RPMI7951 (cell line): ENCODE measurements at places on chromosomes 3 and 15. TPM values are rescaled to one million over a fixed set of nuclear protein-coding genes. Genes with fewer than 3 reads are reported as not detected.

The CNTN3 gene
- not detected in 2 replicates for total RNA-seq

DNA sequence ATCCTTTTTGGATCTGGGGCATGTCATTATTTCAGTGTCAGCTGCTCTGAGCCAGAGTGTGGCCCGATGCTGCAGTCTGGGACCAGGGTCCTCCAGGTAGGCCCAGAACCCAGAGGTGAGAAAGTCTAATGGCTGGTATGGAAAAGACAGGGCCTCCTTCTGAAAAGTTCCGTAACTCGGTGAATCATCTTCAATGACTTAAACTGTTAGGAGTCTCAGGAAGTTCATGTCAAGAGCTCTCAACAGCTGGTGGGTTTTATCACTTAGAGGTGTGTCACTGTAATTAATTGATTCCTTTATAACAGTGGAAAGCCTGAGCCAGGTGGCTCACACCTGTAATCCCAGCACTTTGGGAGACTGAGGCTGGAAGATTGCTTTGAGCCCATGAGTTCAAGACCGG is 28.5 kb upstream of the PDE8A start:
- no peak for DNase-seq

The WDR49 gene
- 0.12 TPM in 1 of 2 replicates, not detected in the other for total RNA-seq

GRCh38 chr3:55476515-55476914 is 10.6 kb downstream of the WNT5A start:
- peak; percentile 93 for DNase-seq

The GOLGA6A gene
- total RNA-seq, result not detected in 2 replicates

The CPNE4 gene
- total RNA-seq, result 0.48 TPM in 1 of 2 replicates, not detected in the other

- no peak for DNase-seq
Observed at GRCh38 chr3:120854908-120855526, 53.0 kb upstream of the STXBP5L start.

DNA sequence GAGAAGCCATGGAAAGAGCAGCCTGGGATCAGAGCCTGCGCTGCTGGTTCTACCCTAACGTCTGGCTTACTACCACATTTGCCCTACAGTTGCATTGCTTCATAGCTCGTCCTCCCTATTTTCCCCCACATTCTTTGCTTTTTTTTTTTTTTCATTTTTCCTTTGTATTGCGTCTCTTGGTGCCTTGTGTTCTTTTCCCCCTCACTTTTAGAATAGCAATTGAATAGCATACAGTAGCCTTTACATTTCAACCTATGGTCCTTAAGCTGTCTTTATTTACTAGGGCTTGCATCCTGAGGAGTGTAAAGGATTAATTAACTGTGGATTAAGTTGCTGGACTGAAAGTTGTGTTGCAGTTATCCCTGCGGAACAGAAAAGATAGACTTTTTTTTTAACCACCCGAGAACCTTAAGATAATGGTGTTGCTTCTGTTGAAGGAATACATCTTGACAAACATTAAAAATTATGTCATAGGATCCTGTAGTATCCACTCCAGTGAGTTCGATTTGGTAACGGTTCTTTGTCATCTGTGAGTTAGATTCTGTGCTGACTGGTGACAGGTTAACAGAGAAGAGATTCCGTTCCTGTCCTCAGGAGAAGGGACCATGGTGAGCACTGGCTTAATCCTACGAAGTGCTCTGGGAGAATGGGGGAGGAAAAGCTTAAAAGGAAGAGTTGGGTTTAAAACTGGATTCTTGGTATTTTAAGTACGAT is 417.4 kb upstream of the NAALADL2 start:
- DNase-seq, result no peak

The SLC28A1 gene
- not detected in 2 replicates for total RNA-seq

- DNase-seq, result no peak
Observed at GRCh38 chr15:27498700-27499099, 527.7 kb downstream of the GABRG3 start.

DNA sequence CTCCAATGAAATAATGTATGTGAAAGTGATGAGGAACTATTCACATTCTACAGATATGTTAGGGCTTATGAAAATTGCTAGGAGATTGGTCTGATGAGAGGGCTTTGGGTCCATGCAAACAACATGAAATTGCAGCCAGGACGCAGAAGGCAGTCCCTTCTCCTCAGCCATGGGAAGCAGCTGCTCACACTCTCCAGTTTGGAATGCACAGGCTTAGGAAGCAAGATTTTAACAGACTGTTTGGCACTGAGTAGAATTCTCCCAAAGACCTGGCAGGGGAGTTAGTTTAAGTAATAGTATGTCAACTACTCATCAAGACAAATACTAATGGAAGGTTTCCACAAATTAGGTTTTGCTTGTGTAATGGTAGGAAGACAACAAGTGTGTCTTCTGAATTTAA is 500.7 kb upstream of the ARRDC4 start:
- no peak for DNase-seq

The HTD2 gene
- 8.9 and 10.9 TPM in 2 replicates for total RNA-seq

- DNase-seq, result no peak
Observed at GRCh38 chr3:184360929-184361531, 375 bp downstream of the CLCN2 start.
